HepG2 (cell line): ENCODE measurements at places on chromosomes 1 and 21.
A peak's percentile ranks its signal among the peaks of the same experiment; 100 is the strongest.

- DNase-seq = no peak
Observed at GRCh38 chr1:72434070-72434469, 151.7 kb upstream of the NEGR1 start.

- DNase-seq = no peak
Observed at GRCh38 chr1:110556471-110556807, 37.5 kb upstream of the KCNA10 start.

DNA sequence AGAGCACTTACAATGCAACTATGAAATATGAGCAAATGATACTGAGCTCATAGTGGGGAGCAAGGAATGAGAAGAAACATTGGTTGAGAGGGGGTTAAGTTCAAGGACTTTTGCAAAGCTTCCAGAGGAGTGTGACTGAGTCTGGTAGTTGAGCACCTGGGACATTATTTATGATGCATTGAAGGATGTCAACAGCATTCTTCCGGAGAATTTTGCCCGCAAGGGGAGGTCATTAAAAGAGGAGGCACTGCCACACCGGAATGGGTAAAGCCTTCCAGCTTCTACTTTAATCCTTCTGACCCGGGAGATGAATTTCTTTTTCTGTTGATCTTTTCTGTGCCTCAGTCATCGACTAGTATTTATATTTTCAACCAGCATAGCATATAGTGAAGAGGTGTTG lies 208.4 kb upstream of the CAMK1G start:
- no peak for DNase-seq

DNA sequence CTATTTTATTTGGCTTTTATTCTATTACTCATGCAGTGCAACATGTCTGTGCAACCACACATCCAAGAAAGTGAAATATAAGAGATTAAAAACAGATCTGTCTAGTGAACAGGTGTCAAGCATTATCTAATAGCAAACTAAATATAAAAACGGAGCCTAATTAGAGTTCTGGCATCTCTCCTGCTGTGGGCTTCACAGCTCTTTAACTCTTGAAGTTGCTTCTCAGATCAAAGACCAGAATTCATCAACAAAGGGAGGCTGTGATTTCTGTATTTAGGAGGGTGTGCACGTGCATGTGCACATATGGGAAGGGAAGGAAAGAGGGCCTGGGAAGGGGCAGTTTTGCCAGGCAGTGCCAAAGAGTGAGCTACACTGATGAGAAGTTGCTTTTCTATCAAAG lies 81.0 kb downstream of the MIS18A start:
- no peak for DNase-seq

DNA sequence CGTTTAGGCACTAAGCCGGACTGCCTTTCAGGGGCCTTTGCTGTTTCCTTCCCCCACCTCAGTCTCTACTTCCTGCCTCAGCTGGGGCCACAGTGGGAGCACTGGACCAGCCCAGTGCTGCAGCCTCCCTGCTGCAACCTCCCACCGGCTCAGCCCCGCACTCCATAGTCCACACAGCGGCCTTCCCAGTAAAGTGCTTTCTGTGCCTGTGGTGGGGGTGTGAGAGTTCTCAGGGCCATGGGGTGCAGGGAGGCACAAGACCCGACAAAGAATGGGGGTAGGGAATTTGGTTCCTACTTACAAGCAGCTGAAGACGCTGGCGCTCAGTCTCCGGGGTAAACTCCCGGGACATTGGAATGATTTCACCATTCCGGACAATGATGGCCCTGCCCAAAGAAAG lies 3.5 kb downstream of the PPM1J start:
- no peak for DNase-seq

- DNase-seq = no peak
Observed at GRCh38 chr1:191698246-191698645, 460.0 kb upstream of the RGS18 start.

GRCh38 chr1:56017336-56017735 lies 562.0 kb downstream of the PLPP3 start:
- no peak for DNase-seq

- DNase-seq = no peak
Observed at GRCh38 chr1:234633246-234634003, 23.4 kb upstream of the IRF2BP2 start.

- DNase-seq = peak; percentile 40
Observed at GRCh38 chr21:28283641-28284490, 708.8 kb downstream of the LTN1 start.

- peak; percentile 60 for DNase-seq
Observed at GRCh38 chr21:15638856-15639549, 90.8 kb upstream of the USP25 start.

DNA sequence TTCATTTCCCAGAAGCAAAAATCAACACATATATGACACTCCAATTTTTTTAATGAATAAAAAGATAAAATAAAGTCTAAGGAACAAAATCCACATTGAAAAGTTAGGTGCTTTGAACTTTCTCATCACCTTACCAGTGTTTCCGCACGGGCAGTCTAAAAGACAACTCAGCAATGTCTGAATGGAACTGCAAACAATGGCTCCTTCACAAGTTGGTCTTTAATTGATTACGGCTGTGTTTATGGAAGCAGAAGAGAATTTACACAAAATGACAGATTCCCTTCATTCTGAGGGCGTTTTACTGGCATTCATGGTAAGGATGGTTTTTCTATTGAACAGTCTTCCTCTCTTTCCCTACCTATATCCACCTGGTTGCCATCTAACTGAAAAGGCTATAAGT lies 65.0 kb upstream of the RNPC3 start:
- no peak for DNase-seq

GRCh38 chr21:45767071-45768006 lies 123.8 kb downstream of the PCBP3 start:
- no peak for DNase-seq

- DNase-seq = peak; percentile 49
Observed at GRCh38 chr1:202074985-202075384, 47.7 kb upstream of the GPR37L1 start.
